ENCODE measurements at places on chromosomes 2 and 18.

GRCh38 chr2:219180961-219181360, 2.9 kb downstream of the RETREG2 start:
- no peak for DNase-seq

DNA sequence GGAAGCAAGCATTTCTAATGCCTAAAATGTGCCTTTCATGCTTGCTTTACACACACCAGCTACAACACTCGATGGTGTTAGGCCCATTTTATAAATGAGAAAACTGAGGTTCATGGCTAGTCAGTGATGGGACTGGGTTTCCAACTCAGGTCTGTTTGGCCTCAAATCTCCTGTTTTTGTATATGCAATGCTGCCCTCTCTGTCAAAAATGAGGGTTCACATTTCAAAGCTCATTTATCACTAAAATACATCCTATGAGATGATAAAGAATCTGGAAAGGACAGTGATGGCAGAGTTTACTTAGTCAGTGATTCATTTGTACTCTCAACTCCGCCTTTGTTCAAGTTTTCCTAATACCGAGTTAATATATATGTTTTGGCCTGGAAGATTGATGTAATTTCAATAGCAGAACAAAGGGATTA, 92.3 kb downstream of the KCTD1 start:
- DNase-seq, result no peak

DNA sequence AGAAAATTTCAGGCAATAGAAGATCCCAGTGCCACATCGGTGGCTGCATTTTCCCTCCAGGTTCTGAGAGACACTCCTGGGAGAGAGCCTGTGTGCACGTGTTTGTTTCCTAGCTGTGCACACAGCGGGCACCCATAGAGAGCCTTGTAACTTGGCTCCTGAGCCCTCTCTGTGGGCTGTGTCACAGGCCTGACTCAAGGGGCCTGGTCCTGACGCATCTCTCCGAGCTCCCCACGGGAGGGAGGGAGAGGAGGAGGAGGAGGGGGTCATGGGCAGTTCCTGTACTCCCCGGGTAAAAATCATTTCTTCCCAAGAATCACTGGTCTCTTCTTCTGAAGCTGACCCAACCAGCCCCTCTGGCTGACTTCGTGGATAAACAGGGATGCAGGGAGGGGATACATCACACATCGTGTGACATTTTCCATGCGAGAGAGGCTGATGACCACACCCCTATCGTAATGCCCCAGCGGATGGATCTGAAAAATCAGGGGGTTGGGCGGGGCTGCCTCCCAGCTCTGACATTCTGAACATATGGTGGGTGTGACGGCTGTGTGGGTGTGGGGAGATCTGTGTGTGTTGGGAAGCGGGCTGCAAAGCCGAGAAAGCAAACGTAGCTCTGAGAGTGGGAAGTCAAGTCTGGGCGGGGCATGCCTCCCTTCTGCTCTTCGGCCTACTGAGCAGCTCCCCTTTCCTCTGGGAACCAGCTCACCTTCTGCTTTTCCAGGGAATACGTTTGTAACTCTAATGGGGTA, 308.3 kb upstream of the HS6ST1 start:
- DNase-seq, result no peak

DNA sequence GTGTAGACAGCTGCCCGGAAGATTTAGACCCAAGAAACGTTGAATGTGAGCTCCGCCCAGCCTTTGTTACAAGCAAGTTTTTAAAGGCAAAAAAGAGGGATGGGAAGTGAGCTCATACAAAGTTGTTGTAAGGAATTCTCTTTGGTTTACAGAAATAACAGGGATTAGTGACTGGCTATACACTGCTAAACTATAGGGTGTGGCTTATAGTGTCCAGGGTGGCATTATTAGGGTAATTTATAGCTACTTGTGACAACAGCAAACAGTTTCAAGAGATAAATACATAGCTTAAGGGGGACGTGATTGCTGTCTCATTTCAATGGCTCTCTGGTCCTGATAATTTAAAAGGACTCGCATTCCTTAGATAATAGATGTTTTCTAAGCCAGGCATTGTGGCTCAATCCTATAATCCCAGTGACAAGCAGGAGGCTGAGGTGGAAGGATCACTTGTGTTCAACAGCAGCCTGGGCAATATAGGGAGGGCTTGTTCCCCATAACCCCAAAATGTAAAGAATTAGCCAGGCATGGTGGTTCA, 66.5 kb upstream of the TGIF1 start:
- no peak for DNase-seq

DNA sequence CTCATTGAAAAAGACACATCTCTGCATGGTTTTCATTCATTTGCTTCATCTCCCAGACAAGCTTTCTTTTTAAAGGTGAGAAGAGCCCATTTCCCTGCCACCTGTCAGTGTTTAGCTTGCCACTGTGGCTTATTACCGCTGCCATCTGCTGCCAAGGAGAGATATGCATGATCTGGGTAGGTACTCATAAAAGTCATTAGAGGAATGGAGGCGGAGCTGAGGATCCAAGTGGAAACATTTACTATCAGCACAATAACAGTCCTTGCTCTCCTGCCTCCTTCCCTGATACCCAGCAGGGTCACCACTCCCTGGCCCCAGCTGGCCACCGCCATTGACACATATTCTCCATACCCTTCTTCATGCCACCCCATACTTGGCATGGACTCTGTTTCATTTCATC, 390.4 kb downstream of the TSN start:
- no peak for DNase-seq

- no peak for DNase-seq
These were observed 52.6 kb downstream of the SLC4A5 start for GRCh38 chr2:74290466-74291217.

- no peak for DNase-seq
These were observed 291.9 kb upstream of the TRIB2 start for GRCh38 chr2:12424809-12425208.

- DNase-seq, result no peak
These were observed 645.3 kb downstream of the NR4A2 start for GRCh38 chr2:155687181-155687580.

- DNase-seq, result peak; percentile 95
These were observed 37.7 kb downstream of the RPIA start for GRCh38 chr2:88729061-88729745.

DNA sequence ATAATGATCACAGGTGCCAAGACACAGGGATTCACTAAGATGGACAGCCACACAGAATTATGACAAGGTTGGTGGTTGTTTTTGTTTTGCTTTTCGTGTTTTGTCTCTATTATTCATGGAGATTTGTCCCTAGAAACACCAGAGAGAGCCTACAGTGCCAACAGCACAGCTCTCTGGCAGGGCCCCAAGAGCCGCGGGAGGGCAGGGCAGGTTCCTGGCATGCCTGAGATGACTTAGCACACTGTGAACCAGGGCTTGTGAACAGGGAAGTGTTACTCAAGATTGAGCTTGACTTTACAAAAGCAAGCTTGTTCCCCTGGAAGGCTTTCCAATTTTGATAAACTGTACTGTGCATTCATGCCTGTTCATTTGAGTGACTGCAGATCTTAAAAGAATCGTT, 437.4 kb upstream of the SALL3 start:
- DNase-seq, result peak; percentile 8

DNA sequence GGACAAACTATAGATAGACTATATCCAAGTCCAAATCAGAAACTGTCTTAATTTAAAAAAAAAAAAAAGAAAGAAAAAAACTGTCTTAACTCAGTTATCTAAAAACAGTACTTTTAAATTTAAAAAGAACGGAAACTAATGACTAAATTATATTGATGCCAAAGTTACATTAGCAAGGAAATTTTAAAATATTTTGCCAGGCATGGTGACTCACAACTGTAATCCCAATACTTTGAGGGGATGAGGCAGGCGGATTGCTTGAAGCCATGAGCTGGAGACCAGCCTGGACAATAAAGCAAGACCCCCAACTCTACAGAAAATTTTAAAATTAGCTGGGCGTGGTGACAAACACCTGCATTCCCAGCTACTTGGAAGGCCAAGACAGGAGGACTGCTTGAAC, 30.9 kb downstream of the MEMO1 start:
- no peak for DNase-seq

DNA sequence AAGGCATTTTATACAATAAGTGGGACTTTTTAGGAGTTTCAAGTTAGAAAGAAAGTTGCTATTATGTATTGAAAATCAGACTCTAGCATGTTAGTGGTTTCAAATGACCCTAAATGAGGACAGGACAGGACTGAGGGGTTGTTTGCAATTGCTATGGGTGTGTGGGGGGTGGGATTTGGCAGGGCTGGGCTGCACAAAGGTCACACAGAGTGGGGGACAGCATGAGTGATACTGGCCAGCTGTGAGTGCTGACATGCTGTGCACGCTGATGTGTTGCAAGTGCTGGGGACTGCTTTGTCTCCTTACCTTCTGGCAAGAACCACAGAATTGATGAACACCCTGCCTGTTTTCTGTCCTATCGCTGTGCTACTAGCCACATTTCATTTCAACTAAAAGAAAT, 29.8 kb downstream of the RNMT start:
- no peak for DNase-seq

- DNase-seq, result peak; percentile 88
These were observed at the start of gene ASB1 for GRCh38 chr2:238426568-238427434. Gene ASB1, plus strand, starts transcription at chr2:238426927. Its CDS starts 144 bp downstream, at chr2:238427071.

- no peak for DNase-seq
These were observed 42.2 kb downstream of the LPIN1 start for GRCh38 chr2:11788461-11789124.

DNA sequence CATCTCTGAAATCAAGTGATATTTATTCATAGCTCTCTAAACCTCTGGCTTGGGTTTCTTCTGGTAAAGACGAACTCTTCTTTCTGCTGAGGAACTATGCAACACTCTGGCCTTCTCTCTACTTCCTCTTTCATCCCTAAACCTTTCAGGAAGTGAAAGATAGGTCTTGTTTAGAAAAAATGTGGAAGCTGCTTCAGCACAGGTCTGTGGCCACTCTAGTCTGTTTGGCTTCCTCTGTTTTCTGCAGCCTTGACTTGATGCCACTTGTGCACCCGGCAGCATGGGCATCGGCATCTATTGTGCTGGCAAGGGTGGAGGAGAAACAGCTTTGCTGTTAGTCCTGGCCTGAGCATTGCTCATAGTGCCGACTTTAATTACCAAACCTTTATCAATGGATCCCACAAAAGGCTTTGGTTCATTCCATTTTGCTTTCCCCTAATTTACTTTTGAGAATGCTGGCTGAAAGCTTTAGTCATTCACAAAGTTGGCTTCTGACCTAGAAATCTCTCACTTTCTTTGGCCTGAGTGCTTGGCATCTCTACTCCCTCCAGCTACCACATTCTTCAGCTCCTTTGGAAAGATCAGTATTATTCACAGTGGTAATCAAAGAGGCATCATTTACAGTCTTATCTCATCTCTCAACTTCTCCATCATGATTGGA, 32.0 kb upstream of the GPR39 start:
- DNase-seq, result no peak

- DNase-seq, result no peak
These were observed 46.9 kb upstream of the CYP20A1 start for GRCh38 chr2:203191961-203192360.

DNA sequence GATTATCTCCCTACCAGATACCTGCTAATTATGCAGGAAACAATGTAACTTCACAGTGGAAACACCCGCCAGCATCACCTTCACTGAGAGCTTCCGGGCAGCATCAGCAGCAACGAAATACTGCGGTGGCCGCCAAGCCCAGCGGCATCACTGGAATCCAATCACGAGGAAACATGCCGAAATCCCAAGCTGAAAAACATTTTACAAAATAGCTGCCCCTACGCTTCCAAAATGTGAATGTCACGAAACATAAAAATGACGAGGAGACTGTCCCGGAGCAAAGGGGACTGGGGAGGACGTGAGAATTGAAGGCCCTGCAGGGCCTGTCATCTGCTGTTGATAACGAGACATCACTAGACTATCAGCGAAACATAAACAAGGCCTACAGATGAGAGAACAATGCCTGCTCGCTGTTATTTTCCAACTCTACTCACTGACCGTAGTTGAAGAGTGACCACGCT, 82.6 kb downstream of the HDAC4 start:
- DNase-seq, result no peak

DNA sequence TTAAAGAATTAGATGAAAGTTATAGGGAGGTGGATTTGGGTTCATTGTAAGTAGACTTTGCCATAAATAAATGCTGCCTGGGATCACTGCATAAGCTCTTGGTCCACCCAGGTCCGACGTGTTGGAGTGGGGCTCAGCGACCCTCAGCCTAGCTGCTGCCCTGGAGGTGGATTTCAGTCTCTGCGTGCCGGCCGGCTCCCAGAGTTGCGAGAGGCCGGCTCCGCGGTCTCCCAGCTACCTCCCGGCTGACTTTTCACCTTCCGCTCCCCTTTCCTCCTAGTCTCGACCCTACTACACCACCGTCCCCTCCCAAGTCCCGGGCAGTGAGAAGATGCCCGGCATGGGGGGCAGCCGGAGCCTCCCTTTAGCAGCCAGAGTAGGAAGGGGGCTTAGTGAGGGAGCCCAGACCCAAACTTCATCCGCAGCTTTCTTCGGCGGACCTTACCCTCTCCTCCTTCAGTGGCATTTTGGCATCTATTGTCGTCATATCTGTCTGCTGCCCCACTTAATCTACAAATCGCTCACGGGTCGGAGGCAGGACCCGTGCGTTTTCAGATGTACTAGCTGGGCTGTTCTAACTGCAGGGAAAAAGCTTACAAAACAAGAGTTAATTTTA, 8.1 kb downstream of the EMX1 start:
- DNase-seq, result no peak

DNA sequence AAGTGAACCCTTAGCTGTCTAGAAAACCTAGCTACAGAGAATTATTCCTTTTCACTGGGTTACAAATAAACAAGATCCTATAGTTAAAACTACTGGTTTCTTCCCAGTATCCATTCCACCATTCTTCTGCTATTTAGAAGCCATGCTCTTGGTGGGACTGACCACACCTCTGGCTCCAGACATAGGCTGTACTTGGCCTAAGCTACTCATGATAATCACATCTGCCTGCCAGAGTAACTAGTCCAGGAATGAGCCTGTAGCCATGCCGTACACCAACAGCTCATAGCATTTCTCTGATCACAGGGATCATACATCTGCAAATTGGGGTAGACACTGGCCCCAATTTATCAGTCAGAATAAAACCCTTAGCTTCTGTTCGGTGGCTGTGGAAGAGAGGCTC, 33.7 kb downstream of the NABP1 start:
- DNase-seq, result no peak

DNA sequence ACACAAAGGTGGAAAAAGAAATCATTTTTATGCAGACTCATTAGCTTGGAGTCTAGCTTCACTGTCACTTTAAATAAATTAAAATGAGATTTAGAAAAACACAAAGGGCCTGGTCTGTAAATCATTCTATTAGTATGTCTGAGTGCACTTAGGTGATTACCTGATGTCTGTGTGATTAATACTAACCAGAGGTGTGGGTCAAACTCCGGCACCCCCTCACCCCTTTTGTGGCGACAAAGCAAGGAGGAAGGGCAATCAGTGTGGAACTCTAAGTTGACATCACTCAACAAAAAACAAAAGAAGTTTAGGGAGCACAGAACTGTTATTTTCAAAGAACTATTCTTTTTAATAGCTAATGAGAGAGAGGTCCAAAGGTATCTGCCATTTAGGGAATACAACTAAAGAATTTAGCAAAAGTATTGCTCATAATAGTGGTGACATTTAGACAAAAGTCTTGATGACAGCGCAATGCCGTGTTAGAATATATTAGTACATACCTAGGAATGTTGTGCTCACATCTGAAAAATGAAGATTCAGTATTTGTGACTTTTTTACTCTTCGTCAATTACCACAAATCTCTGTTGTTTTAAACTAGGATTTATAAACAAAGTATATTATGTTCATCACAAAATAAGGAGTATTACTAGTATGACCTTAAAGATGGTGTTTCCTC, 66.3 kb downstream of the ZEB2 start:
- no peak for DNase-seq

- no peak for DNase-seq
These were observed 4.3 kb upstream of the CHCHD5 start for GRCh38 chr2:112580084-112580483.

All from M059J (cell line).